ENCODE measurements at places on chromosomes 5 and 9.
A peak's percentile ranks its signal among the peaks of the same experiment; 100 is the strongest.

DNA sequence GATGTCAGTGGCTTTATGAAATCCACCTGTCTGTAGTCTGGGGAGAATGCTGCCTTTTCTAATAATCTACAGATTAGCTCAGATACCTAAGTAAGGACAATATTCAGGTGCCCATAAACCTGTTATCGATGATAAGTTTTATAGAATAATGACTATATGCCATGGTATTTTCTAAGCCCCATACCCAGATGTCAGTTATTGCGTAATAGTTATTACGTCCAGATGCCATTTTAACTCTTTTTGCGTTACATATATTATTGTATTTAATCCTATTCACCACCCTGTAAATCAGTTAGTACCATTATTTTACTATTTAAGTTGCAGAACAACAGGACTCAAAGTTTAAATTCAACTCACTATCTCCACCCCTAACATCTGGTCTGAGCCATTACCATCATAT lies 1343.9 kb upstream of the ACO1 start:
- no peak for DNase-seq

- no peak for DNase-seq
Observed at GRCh38 chr5:173973616-173973969, 15.4 kb upstream of the C5orf47 start.

DNA sequence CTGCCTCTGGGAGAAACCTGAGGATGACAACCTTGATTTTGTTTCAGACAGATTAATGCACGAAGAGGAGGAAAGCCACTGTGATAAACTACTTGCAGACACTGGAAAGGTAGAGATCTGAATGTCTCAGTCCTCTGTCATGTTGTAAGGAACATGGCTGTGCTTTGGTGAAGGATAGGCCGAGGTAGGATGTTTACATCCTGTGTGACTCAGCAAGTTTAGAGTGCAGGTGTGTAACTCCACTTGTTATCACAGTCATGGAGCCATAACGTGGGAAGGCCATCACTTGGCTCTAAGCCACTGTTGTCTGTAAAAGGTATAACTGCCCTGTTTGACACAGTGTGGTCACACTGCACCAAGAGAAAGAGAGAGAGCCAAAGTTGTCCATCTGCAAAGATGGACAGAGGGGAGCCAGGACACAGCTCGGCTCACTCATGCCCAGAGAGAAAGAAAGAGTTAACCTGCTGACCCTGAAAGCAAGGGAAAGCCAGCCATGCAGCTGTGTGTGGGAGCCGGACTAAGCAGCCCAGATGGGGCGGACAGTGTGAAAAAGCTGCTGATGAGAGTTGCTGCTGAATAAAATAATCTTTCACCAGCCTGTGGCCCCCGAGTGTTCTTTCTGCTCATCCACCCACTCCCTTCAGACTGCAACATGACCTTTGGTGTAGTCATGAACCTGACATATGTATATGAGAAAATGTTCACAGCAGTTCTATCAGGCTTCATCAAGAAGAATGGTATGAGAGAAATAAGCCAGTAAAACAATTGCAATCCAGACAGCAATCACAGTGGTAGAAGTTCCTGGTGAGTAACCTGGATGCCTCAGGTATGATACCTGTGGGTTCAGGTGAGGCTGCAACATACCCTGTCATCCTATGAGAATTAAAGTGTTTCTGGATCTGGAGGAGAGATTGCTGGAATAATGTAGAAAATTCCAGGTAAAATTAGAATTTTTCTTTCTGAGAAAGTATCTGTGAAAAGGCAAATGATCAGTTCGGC lies 115.9 kb downstream of the TARS1 start:
- no peak for DNase-seq

DNA sequence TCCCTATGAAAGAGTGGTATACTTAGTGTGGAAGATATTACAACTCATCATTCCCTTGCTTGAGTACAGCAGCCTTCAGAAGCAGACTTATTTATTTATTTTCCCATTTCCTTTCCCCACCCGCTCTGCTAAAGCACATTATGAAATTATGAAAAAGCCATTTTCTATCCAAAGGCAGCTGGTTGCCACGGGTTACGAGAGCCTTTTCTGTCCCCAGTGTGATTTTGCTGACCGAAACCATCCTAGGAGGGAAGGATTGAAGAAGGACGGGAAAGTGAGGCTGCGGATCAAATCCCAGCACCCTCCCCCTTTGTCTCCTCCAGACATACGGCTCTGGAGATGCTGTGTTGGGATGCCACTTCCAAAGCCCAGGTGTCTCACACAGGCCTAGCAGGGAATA lies 246.9 kb downstream of the TLR4 start:
- no peak for DNase-seq

- DNase-seq, result no peak
Observed at GRCh38 chr5:147643142-147643541, 133.3 kb upstream of the DPYSL3 start.

- no peak for DNase-seq
Observed at GRCh38 chr9:69824499-69825252, 4.1 kb downstream of the CFAP95 start.

DNA sequence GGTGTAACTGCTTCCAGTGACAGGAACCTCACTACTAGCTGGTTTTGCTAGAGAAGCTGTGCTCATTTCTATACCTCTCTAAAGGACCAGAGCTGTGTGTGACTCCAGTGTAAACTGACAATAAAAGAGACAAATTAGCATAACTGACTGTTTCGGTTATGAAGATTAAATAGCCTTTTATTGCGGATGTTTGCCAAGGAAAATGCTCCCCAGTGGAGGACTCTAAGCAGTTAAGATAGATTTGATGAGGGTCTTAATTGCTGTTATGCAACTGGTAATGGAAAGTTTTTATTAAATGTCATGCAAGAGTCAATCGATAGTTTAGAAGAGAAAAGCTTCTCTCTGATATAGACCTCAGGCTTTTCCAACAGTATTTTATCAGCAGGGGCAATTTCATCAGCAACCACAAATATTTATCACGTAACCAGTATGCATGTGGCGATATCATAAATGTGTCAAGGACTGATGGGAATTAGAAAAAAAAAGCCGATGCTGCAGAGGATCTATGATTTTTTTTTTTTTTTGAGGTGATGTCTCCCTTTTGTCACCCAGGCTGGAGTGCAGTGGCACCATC lies 275.2 kb upstream of the DMAC1 start:
- DNase-seq, result no peak

- no peak for DNase-seq
Observed at GRCh38 chr5:134543820-134544614, 18.5 kb downstream of the JADE2 start.

DNA sequence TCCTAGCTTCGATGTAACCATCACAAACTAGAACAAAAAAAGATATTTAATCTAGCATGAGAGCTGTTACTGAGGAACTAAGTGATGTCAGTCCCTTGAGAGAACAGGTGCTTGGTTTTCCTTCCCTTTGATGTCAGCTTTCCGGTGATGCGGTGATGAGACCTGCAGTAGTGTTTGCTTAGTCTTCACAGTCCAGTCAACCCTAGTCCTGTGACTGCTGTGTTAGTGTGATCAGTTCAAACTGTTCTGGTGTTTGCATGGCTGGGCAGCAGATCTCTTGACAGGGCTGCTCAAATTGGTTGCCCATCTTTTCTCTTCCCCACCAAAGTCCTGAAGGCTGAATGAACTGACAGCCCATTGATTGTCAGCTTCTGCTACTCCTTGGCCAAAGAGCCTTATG lies 608.6 kb upstream of the DAB2 start:
- DNase-seq, result no peak

GRCh38 chr5:51977014-51977413 lies 593.8 kb downstream of the ISL1 start:
- DNase-seq, result no peak

DNA sequence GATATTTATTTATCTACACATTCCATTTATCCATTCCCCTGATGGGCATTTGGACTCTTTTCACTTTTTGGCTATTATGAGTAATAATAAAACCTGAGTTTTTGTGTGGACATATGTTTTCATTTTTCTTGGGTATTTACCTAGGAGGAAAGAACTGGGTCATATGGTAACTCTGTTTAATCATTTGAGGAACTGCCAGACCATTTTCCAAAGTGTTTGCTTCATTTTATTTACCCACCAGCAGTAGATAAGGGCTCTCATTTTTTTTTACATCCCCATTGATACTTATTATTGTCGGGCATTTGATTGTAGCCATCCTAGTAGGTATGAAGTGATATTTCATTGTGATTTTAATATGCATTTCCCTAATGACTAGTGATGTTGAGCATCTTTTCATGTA lies 7.7 kb upstream of the PTPDC1 start:
- no peak for DNase-seq

GRCh38 chr5:77851176-77852067 lies 75.3 kb upstream of the TBCA start:
- DNase-seq, result peak; percentile 42

DNA sequence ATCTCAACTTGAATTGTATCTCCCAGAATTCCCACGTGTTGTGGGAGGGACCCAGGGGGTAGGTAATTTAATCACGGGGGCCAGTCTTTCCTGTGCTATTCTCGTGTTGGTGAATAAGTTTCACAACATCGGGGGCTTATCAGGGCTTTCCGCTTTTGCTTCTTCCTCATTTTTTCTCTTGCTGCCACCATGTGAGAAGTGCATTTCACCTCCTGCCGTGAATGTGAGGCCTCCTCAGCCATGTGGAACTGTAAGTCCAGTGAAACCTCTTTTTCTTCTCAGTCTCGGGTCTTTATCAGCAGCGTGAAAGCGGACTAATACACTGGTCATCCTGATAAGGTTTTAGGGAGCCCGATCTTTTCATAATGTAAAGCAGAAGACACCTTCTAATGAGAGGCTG lies 687.0 kb upstream of the FTMT start:
- no peak for DNase-seq

GRCh38 chr5:51902512-51902911 lies 519.3 kb downstream of the ISL1 start:
- DNase-seq, result no peak

- DNase-seq, result peak; percentile 24
Observed at GRCh38 chr5:131209506-131210150, 38.9 kb downstream of the LYRM7 start.

DNA sequence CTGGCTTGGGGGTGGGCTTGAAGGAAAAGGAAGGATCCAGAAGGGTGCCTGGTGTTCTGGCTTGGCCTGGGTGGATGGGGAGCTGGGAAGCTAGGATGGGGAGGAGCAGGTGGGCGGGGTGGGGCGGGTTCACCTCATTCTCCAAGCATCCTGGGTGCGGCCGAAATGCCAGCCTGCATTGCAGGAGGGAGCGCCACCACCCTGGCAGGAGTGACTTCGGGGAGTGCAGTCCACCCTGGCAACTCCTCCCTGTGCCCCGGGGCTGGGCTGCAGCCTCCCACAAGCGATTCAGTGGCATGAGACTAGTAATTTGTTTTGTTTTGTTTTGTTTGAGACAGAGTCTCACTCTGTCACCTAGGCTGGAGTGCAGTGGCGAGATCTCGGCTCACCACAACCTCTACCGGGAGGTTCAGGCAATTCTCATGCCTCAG lies 5.5 kb downstream of the TTC16 start:
- DNase-seq, result no peak

DNA sequence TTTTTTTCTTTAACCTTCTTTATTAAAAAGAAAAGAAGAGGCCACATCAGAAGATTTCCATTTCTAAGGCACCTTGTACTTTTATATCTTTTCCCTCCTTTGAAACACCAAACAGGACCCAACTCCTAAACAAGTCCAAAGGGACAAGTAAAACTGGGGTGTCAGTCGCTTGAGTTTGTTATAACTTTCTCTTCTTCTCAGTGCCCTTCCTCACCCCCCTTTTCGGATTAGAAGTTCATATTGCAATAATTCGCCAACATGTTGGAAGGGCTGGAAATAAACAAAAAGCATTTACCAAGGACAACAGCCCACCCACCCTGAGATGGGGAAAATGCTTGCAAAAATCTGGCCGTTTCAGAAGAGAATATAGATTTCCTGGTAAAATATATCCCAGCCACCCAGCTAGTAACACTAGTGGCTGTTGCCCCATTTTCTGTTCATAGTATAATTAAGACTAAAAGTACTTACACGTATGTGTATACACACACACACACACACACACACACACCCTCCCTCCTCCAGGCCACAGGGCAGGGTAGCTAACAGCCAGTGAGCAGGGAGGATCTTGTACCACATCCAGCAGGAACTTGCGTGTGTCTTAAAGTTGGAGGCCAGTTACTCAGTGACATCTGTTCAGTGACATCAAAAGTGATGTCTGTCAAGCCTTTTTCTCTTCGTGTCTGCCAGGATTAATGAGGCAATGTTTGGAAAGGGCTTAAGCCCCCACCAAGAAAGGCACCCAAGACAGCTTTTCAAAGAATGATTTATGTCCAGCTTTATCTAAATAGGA lies 149.1 kb upstream of the KLF4 start:
- no peak for DNase-seq

DNA sequence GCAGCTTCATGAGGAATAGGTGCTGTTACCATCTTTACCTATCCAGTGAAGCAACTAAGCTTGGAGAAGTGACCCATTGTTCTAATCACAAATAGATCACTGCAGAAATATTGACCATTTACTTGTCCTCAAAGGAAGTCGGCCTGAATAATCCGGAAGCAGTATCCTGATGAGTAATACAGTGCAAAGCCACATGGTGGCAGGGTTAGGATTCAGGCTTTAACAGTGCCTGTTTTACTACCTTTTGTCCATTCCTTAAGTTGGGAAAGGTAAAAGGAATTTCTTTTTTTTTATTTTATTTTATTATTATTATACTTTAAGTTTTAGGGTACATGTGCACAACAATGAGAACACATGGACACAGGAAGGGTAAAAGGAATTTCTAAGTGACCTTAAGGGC lies 336.3 kb downstream of the KDM4C start:
- DNase-seq, result no peak

DNA sequence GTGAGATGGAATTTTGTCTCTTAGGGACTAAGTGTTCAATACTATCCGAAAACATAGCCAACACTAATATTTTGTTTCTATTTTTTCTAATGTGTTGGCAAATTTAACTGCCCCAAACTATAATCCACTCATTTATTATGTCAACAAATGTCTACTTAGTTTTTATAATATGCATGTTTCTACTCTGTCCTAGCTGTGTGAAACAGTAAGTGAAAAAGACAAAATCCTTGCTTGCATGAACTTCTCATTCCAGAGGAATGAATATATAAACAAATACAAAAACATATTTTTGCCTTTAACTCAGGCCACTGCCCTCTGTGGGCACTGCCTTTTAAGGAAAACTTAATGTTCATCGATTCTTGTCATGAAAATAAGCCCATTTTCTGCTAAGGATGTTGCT lies 1275.4 kb upstream of the CDH18 start:
- DNase-seq, result no peak

- DNase-seq, result no peak
Observed at GRCh38 chr9:2700909-2701550, 16.3 kb upstream of the KCNV2 start.

GRCh38 chr9:123338710-123339665 lies 17.0 kb upstream of the CRB2 start:
- DNase-seq, result no peak

DNA sequence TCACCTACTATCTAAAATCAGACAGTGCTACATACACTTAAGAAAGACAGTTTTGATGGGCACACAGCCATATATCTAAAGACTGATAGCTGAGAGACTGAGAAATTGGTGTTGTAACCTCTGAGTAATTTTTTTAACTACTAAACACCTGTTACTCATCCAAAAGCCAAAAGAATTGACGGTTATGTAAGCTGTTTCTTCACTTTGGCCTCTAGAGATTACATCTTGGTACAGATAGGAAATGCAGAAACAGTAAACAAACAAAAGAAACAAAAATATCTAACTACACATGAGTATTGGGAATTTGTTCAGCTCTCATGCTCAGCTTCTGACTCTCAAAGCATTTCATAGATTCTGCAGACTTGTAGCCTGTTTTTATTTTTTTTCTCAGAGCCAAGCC lies 152.1 kb upstream of the GAS1 start:
- no peak for DNase-seq

- DNase-seq, result no peak
Observed at GRCh38 chr5:33888587-33888986, 3.2 kb downstream of the ADAMTS12 start.

- no peak for DNase-seq
Observed at GRCh38 chr5:150159031-150159430, 3.4 kb upstream of the PDGFRB start.

All from A673 (cell line).